ENCODE measurements at places on chromosomes 2 and 18. TPM values are rescaled to one million over a fixed set of nuclear protein-coding genes. Genes with fewer than 3 reads are reported as not detected.

GRCh38 chr2:154527962-154528361 is 170.5 kb upstream of the KCNJ3 start:
- no peak for DNase-seq

DNA sequence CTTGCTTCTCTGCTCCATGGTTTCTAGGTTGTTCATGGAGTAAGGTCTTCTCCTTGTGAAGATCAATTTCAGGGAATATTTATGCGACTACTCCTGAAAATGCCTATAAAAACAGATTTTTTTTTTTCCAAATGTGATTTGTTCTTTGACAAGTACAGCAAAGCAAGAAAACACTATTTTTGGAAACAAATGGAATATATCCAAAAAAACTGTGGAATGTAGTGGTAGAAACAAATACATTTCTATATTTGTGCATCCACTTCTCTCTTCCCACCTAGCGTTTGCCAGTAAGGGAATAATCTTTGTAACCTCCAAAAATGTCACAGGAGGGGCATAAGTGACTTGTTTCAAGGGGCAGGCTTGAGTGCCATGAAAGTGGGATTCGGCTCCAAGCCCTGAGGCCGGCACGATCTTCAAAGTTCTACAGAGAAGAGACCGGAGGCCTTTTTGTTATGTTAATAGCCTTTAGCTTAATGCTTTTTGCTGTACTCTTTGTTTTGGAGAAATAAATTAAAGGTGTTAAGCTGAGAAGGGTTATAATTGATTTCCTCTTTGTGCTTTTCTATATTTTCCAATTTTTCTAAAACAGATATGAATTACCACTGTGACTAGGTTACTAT is 200.6 kb downstream of the NRP2 start:
- no peak for DNase-seq

- no peak for DNase-seq
Observed at GRCh38 chr2:151816843-151817242, 11.4 kb downstream of the ARL5A start.

- DNase-seq = no peak
Observed at GRCh38 chr2:54271189-54271588, 15.2 kb upstream of the TSPYL6 start.

DNA sequence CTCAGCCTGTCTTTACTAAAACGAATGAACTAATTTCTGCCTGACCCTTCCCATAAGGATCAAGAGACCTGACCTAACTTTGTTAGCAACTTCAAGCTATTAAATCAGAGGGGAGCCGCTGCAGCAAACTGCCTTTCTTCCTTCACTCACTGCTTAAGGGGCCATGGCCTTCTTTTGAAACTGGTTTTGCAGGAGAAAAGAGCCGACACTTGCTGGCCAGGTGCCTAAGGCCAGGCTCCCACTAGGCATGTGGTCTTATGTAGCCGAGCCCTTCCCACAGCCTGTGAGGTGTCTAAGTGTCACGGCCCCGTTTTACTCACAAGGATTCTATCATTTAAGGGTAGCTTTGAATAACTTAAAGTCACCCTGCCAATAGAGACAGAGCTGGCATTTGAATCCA is 130.8 kb downstream of the ZNF236 start:
- DNase-seq = no peak

- no peak for DNase-seq
Observed at GRCh38 chr2:62202019-62202722, 6.3 kb downstream of the B3GNT2 start.

DNA sequence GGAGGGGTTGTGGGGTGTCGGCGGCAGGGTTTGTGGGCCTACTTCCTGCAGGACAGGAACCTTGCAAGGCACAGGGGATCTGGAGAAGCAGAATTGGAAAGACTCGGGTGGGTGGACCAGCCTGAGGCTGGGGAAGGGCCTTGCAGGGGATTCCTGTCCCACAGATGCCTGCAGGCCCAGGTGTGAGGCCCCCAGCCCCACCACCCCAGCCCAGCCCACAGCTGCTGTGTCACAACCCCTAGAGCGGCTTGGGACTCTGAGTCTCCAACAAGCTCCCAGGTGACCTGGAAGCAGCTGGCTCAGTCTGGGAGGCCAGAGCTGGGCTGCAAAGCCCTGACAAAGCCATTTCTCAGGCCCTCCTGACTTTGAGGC is 93.1 kb downstream of the ZFP36L2 start:
- no peak for DNase-seq

DNA sequence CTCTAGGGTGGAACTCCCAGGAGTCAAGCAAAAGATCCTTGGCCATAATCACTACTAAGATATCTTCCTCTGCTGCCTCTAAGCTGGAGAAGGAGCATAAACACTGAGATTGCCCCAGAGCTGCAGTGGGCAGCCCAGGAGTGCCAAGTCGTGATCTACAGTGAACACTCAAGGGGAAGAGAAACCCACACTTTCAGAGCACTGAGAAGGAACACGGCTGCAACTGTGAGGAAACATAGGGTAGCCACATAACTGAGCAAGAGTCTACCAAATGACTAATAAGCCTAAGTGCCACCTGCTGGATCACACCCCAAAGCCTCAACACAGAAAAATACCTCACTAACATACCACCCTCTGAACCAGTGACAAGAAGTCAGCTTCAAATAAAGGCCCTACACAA is 79.6 kb upstream of the RAB12 start:
- DNase-seq = no peak

- peak; percentile 83 for DNase-seq
Observed at GRCh38 chr2:235639428-235639773, 145.6 kb downstream of the AGAP1 start.

GRCh38 chr18:6746386-6746960 is 17.0 kb downstream of the ARHGAP28 start:
- peak; percentile 41 for DNase-seq

- DNase-seq = peak; percentile 67
Observed at GRCh38 chr2:69741575-69742321, at the start of gene ANXA4. TSS of gene ANXA4 (plus strand) at chr2:69742134. CDS start at chr2:69781566, 39,432 bp downstream.

GRCh38 chr2:18749912-18750526 is 160.7 kb upstream of the NT5C1B start:
- DNase-seq = peak; percentile 45

- DNase-seq = peak; percentile 74
Observed at GRCh38 chr2:38274286-38275276, 102.5 kb downstream of the ATL2 start.

DNA sequence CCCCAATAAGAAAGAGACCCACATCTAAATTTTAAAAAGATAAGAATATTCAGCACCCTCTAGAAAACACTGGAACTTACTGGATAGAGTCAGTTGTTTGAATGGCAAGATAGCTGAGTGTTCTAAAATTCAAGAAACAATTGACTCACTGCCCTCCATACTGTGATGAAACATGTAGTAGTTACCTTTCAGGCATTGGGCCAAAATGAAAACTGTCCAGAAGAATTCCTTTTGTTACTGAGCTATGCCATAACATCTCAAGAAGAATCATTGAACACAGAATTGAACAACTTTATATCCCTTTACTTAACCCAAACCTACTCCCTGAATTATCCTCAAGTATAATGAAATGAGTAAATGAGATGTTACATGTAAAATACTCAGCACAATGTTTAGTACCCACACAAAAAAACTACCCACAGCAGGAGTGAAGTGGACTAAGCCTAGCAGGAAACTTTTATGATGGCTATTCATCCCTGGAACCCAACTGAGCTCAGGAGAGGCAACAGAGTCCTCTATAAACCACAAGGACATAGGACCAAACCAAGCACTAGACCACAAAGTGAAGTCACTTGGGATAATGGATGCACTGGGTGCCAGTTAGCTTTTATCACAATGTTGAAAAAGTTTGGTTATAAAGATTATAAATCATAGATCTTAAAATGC is 32.7 kb downstream of the RBM43 start:
- no peak for DNase-seq

The SERPINB11 gene
- total RNA-seq = not detected

The GCKR gene
- total RNA-seq = 0.26 TPM

The MEP1B gene
- under 0.01 TPM for total RNA-seq

Measured in fibroblast of lung (primary cell).